Myocyte (in vitro differentiated cells): ENCODE measurements at places on chromosomes 7 and 10. TPM values are rescaled to one million over a fixed set of nuclear protein-coding genes. Genes with fewer than 3 reads are reported as not detected.

TMEM236 gene
- 0.13 and 0.31 TPM in 2 replicates for total RNA-seq

PRLHR gene
- total RNA-seq = not detected in 2 replicates

RNF32 gene
- total RNA-seq = 1.1 and 2.9 TPM in 2 replicates

STEAP1B gene
- total RNA-seq = 0.99 TPM in 1 of 2 replicates, not detected in the other

HEPACAM2 gene
- not detected in 2 replicates for total RNA-seq
